ENCODE measurements at places on chromosomes 3 and 15.
A peak's percentile ranks its signal among the peaks of the same experiment; 100 is the strongest.

GRCh38 chr3:46553154-46553553 lies 12.9 kb downstream of the LRRC2 start:
- DNase-seq: no peak

- DNase-seq: no peak
Observed at GRCh38 chr3:79202471-79203143, 565.2 kb downstream of the ROBO1 start.

DNA sequence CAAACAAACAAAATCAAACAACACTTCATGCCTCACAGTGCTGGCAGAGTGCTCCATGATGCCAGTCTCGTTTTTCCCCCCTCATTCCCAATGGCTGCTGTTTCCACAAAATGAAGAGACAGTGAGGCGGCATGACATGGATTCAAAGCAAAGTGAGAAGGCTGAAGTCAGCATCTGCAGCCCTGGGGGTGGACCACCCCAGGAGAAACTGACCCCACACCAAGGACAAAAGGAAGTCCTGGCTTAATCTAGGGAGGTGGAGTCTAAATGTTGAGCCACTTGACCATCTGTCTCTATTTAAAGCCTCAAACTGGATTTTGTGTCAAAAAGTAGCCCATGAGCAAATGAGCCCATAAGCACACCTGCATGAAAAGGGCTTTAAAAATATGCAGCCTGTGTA lies 151.2 kb upstream of the RORA start:
- no peak for DNase-seq

GRCh38 chr15:98408231-98408630 lies 240.1 kb upstream of the IGF1R start:
- DNase-seq: no peak

- DNase-seq: no peak
Observed at GRCh38 chr15:47756872-47757271, 39.6 kb downstream of the SEMA6D start.

DNA sequence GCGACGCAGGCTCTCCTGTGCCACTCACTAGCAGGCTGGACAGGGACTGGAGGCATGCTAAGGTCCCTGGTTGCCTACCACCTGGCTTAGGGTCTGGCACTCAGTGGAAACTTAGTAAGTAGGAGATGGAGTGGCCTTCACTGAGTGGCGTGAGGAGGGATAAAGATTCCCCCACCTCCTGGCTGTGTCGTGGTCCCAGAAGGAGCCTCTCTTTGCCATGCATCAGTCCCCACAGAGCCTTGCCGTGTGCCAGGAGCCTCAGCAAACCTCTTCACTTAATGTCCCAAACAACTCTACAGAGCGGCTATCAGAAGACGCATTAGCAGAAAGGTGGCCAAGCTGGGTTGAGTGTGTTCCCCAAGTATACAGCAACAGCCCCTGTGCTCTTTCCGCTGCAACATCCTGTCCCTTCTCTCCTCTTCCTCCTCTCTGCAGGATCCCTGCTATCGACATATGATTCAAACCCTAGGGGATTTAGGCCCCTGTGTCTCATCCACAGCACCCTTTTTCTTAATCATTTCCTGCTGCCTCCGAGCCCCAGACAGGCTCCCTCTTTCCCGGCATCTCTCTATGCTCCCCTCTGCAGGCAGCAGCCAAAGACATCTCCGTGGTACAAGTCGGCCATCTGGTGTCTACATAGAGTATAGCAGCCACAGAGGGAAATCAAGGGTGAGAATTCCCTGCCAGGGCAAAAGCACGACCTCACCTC lies 66.7 kb downstream of the SLC6A1 start:
- peak; percentile 80 for DNase-seq

DNA sequence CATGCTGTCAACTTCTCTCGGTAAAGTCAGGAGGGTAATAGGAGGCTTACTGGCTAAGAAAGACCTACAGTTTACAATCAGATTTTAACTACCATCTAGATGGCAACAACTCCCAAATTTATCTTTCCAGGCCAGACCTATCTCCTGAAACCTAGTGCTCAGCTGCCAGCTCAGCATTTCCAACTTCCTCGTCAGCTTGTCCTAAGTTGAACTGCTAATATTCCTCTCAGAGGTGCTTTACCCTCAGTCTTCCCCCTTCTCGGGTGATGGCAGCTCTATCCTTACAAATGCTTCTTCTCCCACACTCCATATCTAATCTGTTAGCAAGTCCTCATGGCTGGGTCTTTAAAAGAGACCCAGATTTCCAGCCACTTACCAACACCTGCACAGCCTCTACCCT lies 36.9 kb upstream of the UBE2E2 start:
- DNase-seq: peak; percentile 4

- no peak for DNase-seq
Observed at GRCh38 chr15:44340410-44340809, 51.9 kb downstream of the GOLM2 start.

GRCh38 chr15:43232289-43232874 lies 11.6 kb upstream of the EPB42 start:
- no peak for DNase-seq

DNA sequence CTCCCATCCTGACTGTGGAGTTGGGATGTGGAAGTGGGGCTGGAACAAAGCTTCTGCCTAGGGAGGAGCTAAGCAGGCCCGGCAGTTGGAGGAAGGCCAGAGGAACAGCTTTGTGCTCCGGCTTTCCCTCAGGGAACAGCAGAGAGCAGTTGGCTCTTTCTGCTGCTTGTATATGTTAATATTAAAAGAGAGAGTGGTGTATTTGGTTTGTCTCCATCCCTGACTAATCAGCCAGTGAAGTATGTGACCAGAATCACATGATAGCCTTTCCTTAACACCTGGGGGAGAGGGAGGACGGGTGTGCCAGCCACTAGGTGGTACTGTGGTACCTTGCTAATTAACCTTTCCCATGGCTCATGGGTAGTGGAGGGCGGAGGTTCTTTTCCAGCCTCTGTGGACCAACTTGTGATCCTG lies 10.0 kb downstream of the EIF2B5 start:
- peak; percentile 18 for DNase-seq

DNA sequence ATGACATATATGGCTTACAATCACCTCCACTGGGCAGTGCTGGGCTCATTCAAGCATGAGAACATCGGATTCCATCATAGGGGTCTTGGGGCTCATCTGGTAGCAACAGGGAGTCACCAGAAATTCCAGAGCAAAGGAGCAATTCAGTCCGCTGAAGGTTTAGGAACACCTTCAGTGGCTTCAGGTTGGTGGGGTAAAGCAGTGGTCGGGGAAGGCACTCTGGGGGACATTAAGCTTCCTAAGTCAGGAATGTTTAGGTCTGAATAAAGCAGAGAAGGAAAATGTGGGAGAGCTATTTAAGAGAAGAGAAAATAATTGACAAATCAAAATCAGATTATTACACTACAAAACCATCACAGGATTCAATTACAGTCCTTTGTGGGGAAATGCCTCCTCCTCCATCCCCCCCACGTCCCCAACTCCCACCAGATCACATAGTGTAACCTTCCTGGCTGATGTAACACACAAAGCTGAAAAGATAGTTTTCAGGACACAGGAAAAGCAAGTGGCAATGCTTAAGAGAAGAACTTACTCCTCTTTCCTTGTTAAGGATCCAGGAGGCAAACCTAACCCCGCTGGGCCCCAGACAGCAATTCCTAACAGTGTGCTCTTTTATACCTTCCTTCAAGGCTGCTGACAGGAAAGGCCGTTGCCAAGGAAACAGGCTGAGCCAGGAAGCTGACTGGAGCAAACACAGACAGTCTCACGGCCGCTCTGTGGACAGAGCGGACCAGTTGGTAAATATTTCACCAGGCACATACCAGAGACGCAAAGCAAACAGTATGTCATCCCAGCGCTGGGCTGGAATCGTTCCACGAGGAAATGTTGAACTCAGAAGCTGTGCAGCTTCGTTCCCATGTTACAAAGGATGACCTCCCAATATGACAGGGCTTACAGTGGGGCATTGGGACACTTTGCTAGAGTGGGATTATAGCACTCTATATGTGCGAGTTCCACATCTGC lies 57.5 kb upstream of the LMCD1 start:
- no peak for DNase-seq

- peak; percentile 55 for DNase-seq
Observed at GRCh38 chr3:12353796-12354525, 65.1 kb downstream of the PPARG start.

GRCh38 chr15:40104865-40105516 lies 3.7 kb downstream of the BMF start:
- peak; percentile 96 for DNase-seq

- peak; percentile 68 for DNase-seq
Observed at GRCh38 chr3:196127308-196128040, 45.6 kb upstream of the TFRC start.

DNA sequence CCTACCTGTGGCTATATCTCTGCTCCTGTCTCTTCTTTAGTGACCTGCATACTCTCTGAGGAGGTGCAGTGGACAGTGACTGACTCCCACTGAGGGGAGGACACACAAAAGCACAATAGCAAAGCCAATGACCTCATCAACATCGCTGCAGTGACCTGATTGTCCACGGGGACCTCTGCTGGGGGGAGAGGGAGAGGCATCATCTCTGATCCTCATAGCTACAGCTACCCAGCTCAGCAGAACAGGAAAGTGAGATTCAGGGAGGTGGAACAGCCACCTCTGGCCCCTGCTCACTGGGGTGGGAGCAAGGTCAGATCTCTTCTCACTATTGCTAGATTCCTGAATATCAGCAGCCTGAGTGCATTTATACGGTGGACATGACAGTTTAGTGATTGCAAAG lies 179.2 kb downstream of the ATP10A start:
- DNase-seq: no peak

- DNase-seq: no peak
Observed at GRCh38 chr15:62449638-62450037, 284.6 kb upstream of the C2CD4B start.

- DNase-seq: no peak
Observed at GRCh38 chr3:38605981-38606380, 43.5 kb downstream of the SCN5A start.

GRCh38 chr3:116391296-116392201 lies 53.7 kb downstream of the LSAMP start:
- DNase-seq: no peak

DNA sequence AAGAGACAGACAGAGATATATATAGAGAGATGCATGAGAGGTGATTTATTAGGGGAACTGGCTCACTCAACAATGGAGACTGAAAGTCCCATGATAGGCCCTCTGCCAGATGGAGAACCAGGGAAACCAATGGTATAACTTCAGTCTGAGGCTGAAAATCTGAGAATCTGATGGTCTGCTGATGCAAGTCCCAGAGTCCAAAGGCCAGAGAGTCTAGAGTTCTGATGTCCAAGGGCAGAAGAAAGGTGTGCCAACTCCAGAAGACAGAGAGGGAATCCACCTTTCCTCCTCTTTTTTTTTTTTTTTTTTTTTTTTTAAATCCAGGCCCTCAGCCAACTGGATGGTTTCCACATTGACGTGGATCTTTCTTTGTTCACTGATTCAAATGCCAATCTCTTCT lies 197.9 kb upstream of the MEIS2 start:
- DNase-seq: no peak

DNA sequence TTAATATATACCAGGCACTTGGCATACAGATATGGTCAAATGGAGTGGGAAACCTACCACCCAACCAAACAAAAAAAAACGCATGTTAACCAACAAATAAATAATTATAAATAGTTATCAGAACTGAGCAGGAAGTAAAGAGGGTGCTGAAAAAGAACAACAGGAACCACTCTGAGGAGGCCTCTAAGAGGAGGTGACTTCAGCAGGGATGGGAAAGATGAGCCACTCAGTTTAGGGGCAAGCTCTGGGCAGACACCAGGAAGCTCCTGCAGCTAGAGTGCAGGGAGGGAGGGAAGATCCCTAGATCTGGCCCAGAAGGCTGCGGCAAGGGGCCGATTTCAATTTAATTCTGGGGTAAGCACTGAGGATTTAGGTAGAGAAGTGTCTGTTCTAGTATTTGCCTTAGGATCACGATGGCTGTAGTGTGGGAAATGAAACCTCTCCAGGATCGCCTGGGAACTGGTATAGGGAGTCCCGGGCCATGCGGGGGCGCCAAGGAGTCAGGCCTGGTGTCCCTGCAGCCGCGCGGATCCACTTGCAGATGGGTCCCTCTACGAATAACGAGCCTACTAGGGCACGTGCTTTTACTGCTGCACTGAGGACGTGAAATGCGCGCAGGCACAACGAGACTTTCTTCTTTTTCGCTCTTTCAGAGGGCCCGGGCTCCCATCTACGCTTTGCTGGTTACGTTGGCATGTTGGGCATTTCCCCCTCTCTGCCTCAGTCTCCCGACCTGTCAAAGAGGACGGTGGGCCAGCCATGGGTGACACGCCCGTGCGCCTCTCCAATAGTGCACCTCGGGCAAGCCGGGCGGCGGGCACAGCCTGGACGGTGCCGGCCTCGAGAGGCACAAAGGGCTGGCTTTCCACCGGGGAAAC lies 1.5 kb upstream of the LIMD1 start:
- peak; percentile 91 for DNase-seq

DNA sequence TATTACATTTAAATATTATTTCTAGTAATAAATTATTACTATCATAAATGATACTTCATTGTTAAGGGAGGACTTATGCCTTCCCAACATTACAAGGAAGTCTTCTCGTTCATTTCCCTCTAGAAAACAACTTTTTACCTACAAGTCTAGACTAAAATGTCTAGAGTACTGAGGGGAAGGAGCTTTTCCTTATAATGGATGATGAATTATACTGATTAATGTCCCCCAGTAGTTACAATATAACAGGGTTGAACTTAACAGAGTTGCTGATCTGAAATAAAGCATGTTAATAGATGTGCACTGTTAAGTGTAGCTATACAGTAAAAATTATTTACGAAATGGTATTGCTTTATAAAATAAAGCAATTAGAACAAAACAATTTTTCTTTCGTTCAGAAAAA lies 2.7 kb upstream of the MNS1 start:
- peak; percentile 33 for DNase-seq

- DNase-seq: no peak
Observed at GRCh38 chr3:112579697-112580096, 17.9 kb downstream of the SLC35A5 start.

- no peak for DNase-seq
Observed at GRCh38 chr3:66609660-66610561, 109.1 kb upstream of the LRIG1 start.

- no peak for DNase-seq
Observed at GRCh38 chr3:16498130-16498890, 15.2 kb downstream of the RFTN1 start.

DNA sequence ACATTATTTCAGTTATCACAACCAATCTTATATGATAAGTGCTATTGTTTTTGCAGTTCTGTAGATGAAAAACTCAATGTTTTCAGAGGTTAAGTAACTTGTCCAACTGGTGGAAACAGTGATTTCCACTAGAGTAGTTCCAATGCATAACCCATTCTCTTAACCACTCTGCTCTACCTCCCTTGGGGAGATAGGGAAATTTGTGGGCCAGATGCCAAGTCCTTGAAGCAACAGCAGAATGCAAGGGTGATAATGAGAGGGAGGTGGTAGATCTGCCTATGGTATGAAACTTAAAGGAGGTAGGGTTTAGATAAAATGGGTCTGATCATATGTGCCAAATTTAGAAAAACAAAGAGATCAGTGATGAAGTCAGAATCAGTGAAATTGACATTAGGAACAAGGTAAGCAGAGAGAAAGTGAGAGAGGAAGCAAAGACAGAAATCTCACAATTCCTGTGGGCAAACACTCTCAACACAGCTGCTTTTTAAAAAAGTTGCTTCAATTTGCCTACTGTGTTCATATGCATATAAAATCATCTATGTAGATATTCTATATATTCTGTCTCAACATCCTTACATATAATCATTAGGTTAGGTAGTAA lies 50.5 kb upstream of the UBP1 start:
- DNase-seq: peak; percentile 74

- no peak for DNase-seq
Observed at GRCh38 chr3:116265320-116265695, 180.0 kb downstream of the LSAMP start.

GRCh38 chr3:83523470-83524073 lies 1435.2 kb upstream of the CADM2 start:
- DNase-seq: peak; percentile 62

- no peak for DNase-seq
Observed at GRCh38 chr3:35744419-35744818, 105.1 kb downstream of the ARPP21 start.
